ENCODE measurements at places on chromosomes 6 and 20.

DNA sequence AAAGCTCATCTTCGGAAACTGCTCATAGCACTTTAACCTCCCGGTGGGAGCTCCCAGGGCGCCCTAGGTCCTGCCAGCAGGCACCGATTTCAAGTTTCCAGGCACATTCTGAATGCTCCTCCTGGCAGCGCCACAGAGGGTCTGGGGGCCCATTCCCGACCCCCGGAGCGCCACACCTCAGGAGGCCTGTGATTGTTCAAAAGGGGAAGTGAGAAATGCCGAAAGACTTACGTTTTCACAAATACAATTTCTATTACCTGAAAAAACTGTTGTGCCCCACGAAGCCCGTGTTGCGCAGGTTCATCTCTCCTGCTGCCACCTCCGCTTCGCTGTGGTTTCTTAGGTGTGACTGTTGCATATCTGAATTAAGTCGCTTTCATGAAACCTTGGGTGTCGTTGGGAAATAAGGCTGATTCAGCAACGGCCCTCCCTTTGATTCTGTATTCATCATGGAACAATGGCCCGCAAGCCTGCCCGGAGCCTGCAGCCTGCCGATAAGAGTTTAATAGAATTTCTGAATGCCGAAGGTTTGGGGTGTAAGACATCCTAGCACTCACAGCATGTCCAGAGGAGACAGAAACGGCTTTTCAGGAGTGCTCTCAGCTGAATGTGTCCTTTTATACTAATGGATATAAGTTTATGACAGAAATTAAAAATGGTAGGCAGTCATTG, 1.9 kb upstream of the MYT1 start:
- no peak for DNase-seq

DNA sequence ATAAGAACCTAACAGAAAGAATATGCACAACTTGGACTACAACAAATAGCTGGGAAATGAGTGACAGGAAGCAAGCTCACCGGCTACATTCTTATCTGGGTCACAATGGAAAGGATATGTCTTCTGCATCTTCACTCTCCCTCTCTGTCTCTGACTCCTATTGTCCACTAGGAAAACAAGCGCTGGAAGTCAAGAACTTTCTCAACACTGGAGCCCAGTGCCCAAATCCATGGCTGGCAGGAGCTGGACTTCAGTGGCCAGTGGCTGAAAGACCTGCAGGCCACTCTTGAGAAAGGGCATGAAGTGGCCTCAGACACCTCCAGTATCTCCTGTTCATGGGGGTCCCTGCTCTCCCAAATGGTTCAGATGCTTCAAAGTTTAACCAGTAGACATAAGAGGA, 62.0 kb downstream of the FAM50B start:
- DNase-seq: no peak

DNA sequence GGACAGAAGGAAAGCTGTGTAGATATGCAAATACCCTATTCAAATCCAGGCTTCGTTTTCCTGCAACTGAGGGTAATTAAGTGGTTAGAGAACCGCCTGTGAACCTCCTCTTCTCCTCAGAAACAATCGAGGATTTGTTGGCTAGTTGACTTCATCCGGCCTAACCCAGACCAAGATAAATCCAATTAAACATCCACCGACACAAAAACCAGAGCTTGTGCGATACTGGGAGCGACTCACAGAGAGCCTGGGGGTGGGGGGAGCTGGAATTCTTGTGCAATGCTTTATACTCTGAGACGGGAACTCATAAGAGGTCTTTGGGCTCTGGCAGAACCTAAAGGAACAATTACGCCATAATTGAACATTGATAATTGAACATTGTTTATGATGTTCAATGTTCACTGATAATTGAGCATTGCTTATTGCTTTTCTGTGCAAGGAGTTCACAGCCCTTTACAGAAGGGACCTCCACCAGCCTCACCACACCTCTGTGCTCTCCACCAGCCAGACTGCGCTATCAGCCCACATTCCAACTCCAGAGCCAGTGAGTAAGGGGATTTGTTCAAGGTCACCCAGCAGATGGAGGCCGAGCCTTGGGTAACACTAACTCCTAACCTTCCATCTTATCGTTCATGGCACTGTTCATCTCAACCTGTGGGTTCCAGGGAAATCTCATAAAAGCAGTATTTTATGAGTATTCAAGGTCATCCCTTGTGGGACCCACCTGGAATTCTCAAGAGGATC, 429.6 kb upstream of the JARID2 start:
- no peak for DNase-seq

GRCh38 chr20:53926428-53927028, 143.9 kb downstream of the BCAS1 start:
- DNase-seq: no peak
